ENCODE measurements at places on chromosomes 4 and X. TPM values are rescaled to one million over a fixed set of nuclear protein-coding genes. Genes with fewer than 3 reads are reported as not detected.

The SERTM2 gene
- polyA plus RNA-seq = not detected

The UCP1 gene
- not detected for polyA plus RNA-seq

The PGRMC2 gene
- 7.8 TPM for polyA plus RNA-seq

The CENPVL1 gene
- not detected for polyA plus RNA-seq

- no peak overlapping the region for H3K27ac ChIP-seq
- H3K4me3 ChIP-seq = no peak overlapping the region
- no peak for DNase-seq
- H3K36me3 ChIP-seq = peaks cover 25% of the 10 kb centered on the region
- no peaks in the 10 kb centered on the region for H3K27me3 ChIP-seq
- H3K4me1 ChIP-seq = no peaks in the 10 kb centered on the region
These were observed 39.7 kb downstream of the NSG1 start for GRCh38 chr4:4426511-4427120.

GRCh38 chr4:79959652-79960051 is 113.4 kb downstream of the ANTXR2 start:
- DNase-seq = no peak
- no peaks in the 10 kb centered on the region for H3K27me3 ChIP-seq
- peaks cover 6% of the 10 kb centered on the region for H3K36me3 ChIP-seq
- no peaks in the 10 kb centered on the region for H3K4me1 ChIP-seq
- no peak overlapping the region for H3K27ac ChIP-seq

DNA sequence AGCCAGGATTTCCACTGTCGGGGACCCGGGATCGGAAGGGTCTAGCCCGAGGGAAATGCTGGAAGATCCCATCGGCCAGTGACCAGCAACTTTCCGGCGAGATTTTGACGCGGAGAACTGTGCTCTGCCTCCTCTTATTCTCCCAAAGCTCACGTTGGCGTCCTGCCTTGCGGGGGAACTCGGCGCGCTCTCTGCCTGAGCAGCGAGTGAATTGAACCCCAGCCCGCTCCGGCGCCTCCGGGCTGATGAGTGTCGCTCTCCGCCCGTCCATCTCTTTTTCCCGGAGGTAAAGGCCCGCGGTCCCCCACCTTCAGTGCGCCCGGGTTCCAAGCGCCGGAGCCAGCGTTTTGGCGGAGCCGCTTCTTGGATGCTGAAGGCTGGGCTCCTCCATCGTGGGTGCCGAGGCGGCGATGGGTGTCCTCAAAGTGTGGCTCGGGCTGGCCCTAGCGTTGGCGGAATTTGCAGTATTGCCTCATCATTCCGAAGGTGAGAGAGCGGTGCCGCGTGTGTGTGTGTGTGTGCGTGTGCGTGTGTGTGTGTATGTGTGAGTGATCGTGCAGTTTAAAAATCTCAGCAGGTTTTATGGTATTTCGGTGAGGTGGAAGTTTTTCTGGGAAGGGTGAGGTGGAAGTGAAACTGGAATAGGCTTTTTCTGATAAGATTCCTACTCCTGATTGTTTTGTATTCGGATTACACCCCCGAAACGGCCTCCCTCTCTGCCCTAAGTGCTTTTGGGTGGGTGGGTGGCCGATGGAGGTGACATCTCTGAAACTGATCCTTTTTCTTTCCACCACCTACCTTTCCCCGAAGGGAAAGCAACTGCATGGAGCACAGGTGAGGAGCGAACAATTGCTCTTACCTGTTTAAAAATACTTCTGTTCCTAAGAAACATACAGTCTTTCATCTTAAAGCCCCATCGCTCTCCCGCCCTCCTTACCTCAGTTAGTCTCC is 752 bp downstream of the FRAS1 start:
- H3K27ac ChIP-seq = no peak overlapping the region
- DNase-seq = peak; percentile 50
- peaks cover 39% of the 10 kb centered on the region for H3K27me3 ChIP-seq
- H3K36me3 ChIP-seq = no peaks in the 10 kb centered on the region
- H3K4me1 ChIP-seq = peaks cover 27% of the 10 kb centered on the region

DNA sequence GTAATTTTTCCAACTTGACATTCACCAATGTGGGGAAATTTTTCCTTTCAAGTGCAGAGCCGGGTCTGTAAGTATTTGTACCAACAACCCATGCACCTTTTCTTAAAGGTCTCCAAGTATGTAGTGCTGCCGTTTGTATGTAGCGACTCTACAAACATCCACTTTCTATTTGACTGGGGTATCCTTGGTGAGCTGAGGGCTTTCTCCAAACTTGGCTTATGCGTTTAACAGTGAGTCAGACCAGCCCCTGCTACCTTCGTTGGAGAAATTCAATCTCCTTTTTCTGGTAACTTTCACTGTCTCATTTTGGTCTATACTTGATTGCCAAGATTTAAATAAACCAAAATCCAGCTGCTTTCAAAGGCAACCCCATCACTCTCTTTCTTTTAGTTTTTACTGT is 34.9 kb downstream of the MGST2 start:
- no peak overlapping the region for H3K4me3 ChIP-seq
- DNase-seq = no peak
- no peaks in the 10 kb centered on the region for H3K27me3 ChIP-seq
- H3K27ac ChIP-seq = no peak overlapping the region
- no peaks in the 10 kb centered on the region for H3K4me1 ChIP-seq

DNA sequence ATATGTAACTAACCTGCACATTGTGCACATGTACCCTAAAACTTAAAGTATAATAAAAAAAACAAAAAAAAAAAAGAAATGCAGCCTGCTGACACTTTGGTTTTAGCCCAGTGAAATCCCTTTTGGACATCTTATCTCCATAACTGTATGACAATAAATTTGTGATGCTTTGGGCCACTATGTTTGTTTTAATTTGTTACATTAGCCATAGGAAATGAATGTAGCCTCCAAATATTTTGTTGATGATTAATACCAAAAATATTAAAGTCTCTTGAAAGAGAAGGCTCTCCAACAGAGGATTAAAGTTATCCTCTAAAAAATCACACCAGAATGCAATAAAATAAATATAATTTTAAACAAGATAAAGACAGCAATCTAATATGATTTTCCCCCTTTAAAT is 852.7 kb upstream of the SLIT2 start:
- no peaks in the 10 kb centered on the region for H3K27me3 ChIP-seq
- no peak overlapping the region for H3K4me3 ChIP-seq
- H3K36me3 ChIP-seq = no peaks in the 10 kb centered on the region
- no peaks in the 10 kb centered on the region for H3K4me1 ChIP-seq
- no peak for DNase-seq

- H3K27ac ChIP-seq = no peak overlapping the region
- no peaks in the 10 kb centered on the region for H3K4me1 ChIP-seq
- H3K27me3 ChIP-seq = no peaks in the 10 kb centered on the region
- H3K36me3 ChIP-seq = no peaks in the 10 kb centered on the region
- DNase-seq = no peak
These were observed 161.7 kb downstream of the BRWD3 start for GRCh38 chrX:80648023-80648422.

DNA sequence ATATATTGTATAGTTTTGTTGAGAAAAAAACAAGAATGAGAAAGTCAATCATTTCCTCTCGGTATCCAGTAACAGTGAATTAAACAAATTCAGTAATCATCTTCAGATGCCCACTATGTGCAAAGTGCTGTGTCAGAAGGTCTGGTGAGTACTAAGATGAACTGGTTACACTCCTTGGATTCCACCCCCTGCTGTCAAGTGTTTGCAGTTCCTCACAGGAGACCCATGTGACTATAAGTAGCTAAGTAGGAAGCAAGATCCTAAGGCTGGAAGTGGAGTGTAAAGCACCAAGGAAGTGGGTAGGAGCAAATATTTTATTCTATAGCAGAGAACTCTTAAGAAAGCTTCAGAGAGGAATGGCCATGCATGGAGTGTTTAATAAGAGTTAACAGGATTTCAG is 73.6 kb downstream of the SNX25 start:
- H3K27me3 ChIP-seq = no peaks in the 10 kb centered on the region
- H3K4me1 ChIP-seq = no peaks in the 10 kb centered on the region
- DNase-seq = no peak
- no peak overlapping the region for H3K4me3 ChIP-seq
- peaks cover 8% of the 10 kb centered on the region for H3K36me3 ChIP-seq

GRCh38 chr4:7855731-7856130 is 83.9 kb downstream of the AFAP1 start:
- H3K27ac ChIP-seq = no peak overlapping the region
- H3K4me3 ChIP-seq = no peak overlapping the region
- no peaks in the 10 kb centered on the region for H3K27me3 ChIP-seq
- no peak for DNase-seq
- H3K4me1 ChIP-seq = no peaks in the 10 kb centered on the region

DNA sequence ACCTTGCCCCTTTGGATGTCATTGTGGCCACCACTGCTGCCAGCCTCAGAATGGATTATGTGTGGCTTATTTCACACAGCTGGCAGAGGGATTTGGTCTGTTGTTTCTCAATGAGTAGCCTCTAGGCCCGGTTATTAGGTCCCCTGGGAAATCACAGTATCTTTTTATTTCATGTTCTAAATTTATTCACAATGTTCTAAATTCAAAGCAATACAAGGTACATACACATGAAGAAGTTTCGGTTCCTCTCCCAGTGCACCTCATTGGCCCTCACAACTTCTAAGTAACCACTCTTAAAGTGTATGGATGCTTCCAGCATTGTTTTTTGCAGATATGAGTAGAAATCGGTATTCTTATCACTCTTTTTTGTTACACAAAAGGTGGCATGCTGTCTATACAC is 262.7 kb downstream of the RCHY1 start:
- H3K4me3 ChIP-seq = no peak overlapping the region
- peaks cover 17% of the 10 kb centered on the region for H3K4me1 ChIP-seq
- H3K27me3 ChIP-seq = peaks cover 3% of the 10 kb centered on the region
- no peaks in the 10 kb centered on the region for H3K36me3 ChIP-seq

- peak overlapping the region; percentile 82 for H3K27ac ChIP-seq
- no peaks in the 10 kb centered on the region for H3K27me3 ChIP-seq
- peak overlapping the region; percentile 50 for H3K4me3 ChIP-seq
- DNase-seq = peak; percentile 80
These were observed 51.5 kb upstream of the TBC1D9 start for GRCh38 chr4:140807491-140808252.

DNA sequence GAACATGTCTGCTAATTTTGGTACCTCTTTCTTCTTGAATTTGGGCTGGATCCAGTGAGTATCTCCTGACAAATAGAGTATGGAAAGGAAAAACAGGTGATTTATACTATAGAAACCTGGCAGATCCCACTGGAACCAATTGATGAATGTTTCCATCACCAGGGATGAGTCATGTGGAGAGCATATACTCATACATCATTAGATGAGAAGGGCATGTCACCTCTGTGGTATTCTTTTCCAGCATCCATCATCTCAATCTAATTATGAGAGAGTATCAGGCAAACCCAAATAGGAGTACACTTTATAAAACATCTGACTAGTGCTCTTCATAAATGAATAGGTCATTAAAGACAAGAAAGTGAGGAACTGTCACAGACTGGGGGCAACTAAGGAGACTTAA is 90.7 kb downstream of the CLDN22 start:
- H3K27me3 ChIP-seq = no peaks in the 10 kb centered on the region
- no peaks in the 10 kb centered on the region for H3K36me3 ChIP-seq
- H3K4me1 ChIP-seq = no peaks in the 10 kb centered on the region
- H3K27ac ChIP-seq = no peak overlapping the region
- DNase-seq = no peak

- H3K4me3 ChIP-seq = no peak overlapping the region
- no peaks in the 10 kb centered on the region for H3K4me1 ChIP-seq
- no peaks in the 10 kb centered on the region for H3K27me3 ChIP-seq
- DNase-seq = no peak
- H3K27ac ChIP-seq = no peak overlapping the region
These were observed 107.0 kb downstream of the CPZ start for GRCh38 chr4:8699479-8700145.

- H3K27ac ChIP-seq = no peak overlapping the region
- peaks cover 10% of the 10 kb centered on the region for H3K27me3 ChIP-seq
- no peak overlapping the region for H3K4me3 ChIP-seq
- no peak for DNase-seq
- H3K36me3 ChIP-seq = no peaks in the 10 kb centered on the region
These were observed 120.6 kb upstream of the MBNL3 start for GRCh38 chrX:132609362-132609848.

- no peaks in the 10 kb centered on the region for H3K27me3 ChIP-seq
- no peak overlapping the region for H3K4me3 ChIP-seq
- no peak overlapping the region for H3K27ac ChIP-seq
- H3K4me1 ChIP-seq = no peaks in the 10 kb centered on the region
These were observed 28.7 kb downstream of the NLRP2B start for GRCh38 chrX:57651169-57651919.

- peaks cover under 1% of the 10 kb centered on the region for H3K4me1 ChIP-seq
- no peak overlapping the region for H3K27ac ChIP-seq
- H3K27me3 ChIP-seq = no peaks in the 10 kb centered on the region
- DNase-seq = peak; percentile 29
- no peak overlapping the region for H3K4me3 ChIP-seq
- H3K36me3 ChIP-seq = no peaks in the 10 kb centered on the region
These were observed 31.5 kb upstream of the ELF2 start for GRCh38 chr4:139208404-139208945.

GRCh38 chrX:1357993-1358392 is 21.4 kb downstream of the IL3RA start:
- H3K27me3 ChIP-seq = no peaks in the 10 kb centered on the region
- no peak for DNase-seq
- no peaks in the 10 kb centered on the region for H3K4me1 ChIP-seq
- no peak overlapping the region for H3K4me3 ChIP-seq

GRCh38 chr4:168715896-168716295 is 219.0 kb downstream of the PALLD start:
- no peaks in the 10 kb centered on the region for H3K36me3 ChIP-seq
- peaks cover 10% of the 10 kb centered on the region for H3K4me1 ChIP-seq
- H3K27me3 ChIP-seq = no peaks in the 10 kb centered on the region
- DNase-seq = no peak
- H3K27ac ChIP-seq = no peak overlapping the region

- no peak overlapping the region for H3K27ac ChIP-seq
- H3K4me1 ChIP-seq = no peaks in the 10 kb centered on the region
- no peak overlapping the region for H3K4me3 ChIP-seq
- H3K36me3 ChIP-seq = no peaks in the 10 kb centered on the region
- no peaks in the 10 kb centered on the region for H3K27me3 ChIP-seq
These were observed 33.2 kb downstream of the UNC5C start for GRCh38 chr4:95515589-95515988.

GRCh38 chrX:117990438-117990837 is 126.2 kb downstream of the KLHL13 start:
- no peak overlapping the region for H3K4me3 ChIP-seq
- no peaks in the 10 kb centered on the region for H3K36me3 ChIP-seq
- no peaks in the 10 kb centered on the region for H3K27me3 ChIP-seq
- no peaks in the 10 kb centered on the region for H3K4me1 ChIP-seq
- H3K27ac ChIP-seq = no peak overlapping the region

GRCh38 chr4:134548052-134548628 is 346.6 kb upstream of the PABPC4L start:
- H3K36me3 ChIP-seq = no peaks in the 10 kb centered on the region
- no peak overlapping the region for H3K27ac ChIP-seq
- no peak overlapping the region for H3K4me3 ChIP-seq
- DNase-seq = no peak
- no peaks in the 10 kb centered on the region for H3K27me3 ChIP-seq

- H3K4me3 ChIP-seq = no peak overlapping the region
- no peaks in the 10 kb centered on the region for H3K4me1 ChIP-seq
- no peaks in the 10 kb centered on the region for H3K36me3 ChIP-seq
- no peaks in the 10 kb centered on the region for H3K27me3 ChIP-seq
- no peak overlapping the region for H3K27ac ChIP-seq
- DNase-seq = no peak
These were observed 81.0 kb upstream of the ESX1 start for GRCh38 chrX:104335756-104336155.

All from B cell (primary cell).